ENCODE measurements at places on chromosomes 5 and 9. TPM values are rescaled to one million over a fixed set of nuclear protein-coding genes. Genes with fewer than 3 reads are reported as not detected.
A peak's percentile ranks its signal among the peaks of the same experiment; 100 is the strongest.

DNM1 gene
- 13.6 TPM for total RNA-seq

DNA sequence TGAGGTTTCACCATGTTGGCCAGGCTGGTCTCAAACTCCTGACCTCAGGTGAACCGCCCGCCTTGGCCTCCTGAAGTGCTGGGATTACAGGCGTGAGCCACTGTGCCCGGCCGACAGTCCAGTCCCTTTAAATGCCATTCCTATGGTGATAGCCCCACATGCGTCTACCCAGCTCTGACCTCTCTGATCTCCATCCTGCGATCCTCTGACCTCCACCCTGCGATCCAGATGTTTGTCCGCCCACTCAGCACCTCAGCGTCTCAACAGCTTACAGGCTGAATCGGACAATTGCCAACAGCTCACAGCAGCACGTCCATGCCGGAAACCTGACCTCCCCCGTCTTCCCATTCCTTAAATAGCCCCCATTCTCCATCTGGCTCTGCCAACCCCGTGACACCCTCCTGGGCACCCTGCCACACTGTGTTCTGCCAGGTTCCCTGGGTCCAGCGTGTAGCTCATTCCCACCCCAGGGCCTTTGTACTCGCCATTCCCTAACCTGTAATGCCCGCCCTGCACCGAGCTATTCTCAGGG lies 44.0 kb upstream of the RNU6ATAC start:
- DNase-seq: no peak

DNA sequence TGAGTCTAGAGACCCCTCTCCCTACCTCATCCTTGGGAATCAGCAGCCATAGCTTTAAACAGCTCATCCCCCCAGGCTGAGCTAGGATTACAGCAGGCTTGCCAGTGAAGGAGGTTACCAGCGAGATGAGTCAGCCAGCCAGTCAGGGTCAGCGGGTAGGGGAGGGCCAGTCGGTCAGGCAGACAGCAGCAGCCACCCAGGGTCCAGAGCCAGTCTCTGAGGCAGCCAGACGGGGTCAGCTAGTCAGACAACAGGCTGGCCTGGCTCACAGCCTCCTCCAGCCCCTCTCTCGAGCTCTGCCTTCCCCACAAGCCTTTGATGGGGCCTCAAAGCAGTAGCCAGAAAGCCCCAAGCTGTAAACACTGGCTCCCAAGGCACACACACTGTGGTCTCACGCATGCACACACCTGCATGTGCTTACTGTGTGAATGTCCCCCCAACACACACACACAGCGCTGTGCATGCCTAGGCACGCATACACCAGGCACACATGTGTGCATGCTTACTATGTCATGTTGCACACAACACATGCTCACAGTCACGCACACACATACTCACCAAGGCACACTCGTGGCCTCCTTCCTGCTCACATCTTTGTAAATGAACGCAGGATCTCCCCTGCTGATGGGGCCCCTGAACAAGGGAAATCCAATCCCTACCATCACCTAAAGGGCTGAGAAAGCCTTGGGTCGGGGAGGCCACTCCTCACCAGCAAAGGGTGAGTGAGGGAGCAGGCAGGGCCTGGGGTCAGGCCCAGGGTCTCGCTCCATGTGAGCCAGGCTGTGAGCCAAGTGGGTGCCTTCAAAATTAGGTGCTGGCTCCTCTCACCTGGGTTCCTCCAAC lies 28.2 kb upstream of the CPLX2 start:
- peak; percentile 80 for DNase-seq

DNA sequence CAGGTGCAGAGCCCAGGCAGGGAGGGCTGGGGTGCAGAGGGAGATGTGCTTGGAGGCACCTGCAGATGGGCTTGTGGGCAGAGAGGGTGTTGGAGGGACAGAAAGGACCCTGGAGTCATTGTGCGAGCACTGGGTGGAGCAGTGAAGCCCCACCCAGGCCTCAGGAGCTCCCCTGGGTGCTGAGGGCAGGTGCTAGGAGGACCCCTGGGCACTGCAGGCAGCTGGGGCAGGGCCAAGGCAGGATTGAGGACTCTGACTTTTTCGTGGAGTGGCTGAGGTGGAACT lies 10.3 kb upstream of the SLC6A18 start:
- DNase-seq: no peak

DNA sequence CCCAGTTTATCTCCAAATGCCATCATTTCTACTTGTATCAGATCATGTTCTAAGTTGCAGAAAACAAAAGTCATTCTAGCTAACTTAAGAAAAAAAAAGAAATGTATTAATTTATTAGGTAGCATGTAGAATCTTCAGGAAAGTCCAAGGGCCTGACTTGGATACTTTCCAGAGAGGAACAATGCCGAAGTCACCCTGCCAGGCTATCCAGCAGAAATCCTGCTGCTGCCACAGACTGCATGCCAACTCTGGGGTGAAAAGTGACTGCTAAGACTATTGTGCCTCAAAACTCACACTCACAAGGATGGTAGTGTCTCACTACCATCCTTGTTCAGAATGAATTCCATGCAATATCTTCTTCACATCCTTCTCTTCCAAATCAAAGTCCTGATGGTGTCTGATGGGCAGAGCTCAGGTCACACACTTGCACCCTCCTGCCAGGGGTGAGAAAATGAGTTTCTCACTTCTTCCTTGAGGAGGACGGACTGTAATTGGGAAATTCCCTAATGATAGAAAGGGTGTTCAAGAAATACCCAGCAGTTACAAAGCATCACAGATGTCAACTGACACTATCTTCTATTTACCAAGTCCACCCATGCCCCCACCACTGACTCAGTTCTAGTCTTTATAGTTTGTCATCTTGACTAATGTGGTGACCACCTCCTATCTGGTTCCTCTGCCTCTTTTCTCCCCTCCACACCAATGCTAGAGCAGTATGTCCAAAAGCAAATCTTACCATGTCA lies 279.4 kb downstream of the CWC27 start:
- DNase-seq: no peak

GRCh38 chr5:168747987-168748777 lies 169.0 kb upstream of the PANK3 start:
- DNase-seq: no peak

ADAMTS13 gene
- total RNA-seq: under 0.01 TPM

SPARC gene
- total RNA-seq: 1,186 TPM

- DNase-seq: no peak
Observed at GRCh38 chr5:82386576-82386975, 108.4 kb upstream of the RPS23 start.

FOXD4 gene
- total RNA-seq: not detected

GRCh38 chr5:460273-460625 lies 17.3 kb downstream of the EXOC3 start:
- no peak for DNase-seq

DNA sequence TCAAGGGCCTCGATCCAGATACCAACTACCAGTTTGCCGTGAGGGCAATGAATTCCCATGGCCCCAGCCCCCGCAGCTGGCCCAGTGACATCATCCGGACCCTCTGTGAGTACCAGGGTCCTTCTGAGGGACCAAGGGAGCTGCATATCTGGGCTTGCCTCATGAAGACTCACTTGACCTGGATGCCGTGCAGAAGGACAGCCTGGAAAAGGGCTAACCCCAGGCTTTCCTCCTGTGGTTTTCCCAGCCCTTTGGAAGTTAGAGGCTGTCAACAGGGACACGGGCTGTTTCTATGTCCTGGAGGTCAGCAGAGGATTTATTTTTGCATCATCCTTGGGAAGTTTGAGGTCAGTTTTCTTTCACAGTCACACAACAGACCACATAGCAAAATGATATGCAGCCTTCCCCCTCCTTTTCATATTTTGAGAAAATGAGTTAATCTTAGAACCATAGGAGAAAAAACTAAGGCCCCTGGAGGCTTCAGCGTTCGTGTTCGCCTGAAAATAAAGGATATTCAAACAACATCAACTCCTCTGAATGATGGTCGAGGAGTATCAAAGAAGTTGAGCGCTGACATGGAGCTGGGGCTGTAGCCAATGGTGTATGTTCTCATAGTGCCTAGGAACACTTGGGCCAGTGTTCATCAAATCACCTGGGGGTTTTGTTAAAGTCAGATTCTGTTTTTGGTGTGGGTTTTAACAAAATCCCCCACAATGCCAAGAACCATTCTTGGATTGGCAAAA lies 112.2 kb downstream of the EGFLAM start:
- DNase-seq: no peak

AQP7 gene
- total RNA-seq: 0.28 TPM

GRCh38 chr9:137070906-137071275 lies 534 bp upstream of the SAPCD2 start:
- no peak for DNase-seq

GRCh38 chr9:36191290-36191645 lies 547 bp downstream of the CLTA start:
- no peak for DNase-seq

- DNase-seq: no peak
Observed at GRCh38 chr9:99169982-99170761, 51.6 kb downstream of the ALG2 start.

PCDHAC2 gene
- not detected for total RNA-seq

- no peak for DNase-seq
Observed at GRCh38 chr5:148653291-148653835, 964 bp downstream of the HTR4 start.

SEC61B gene
- total RNA-seq: 180 TPM

GRCh38 chr5:5350101-5350500 lies 72.4 kb upstream of the ICE1 start:
- DNase-seq: no peak

GRCh38 chr5:103375350-103375749 lies 116.8 kb downstream of the MACIR start:
- peak; percentile 92 for DNase-seq

FRMD3 gene
- under 0.01 TPM for total RNA-seq

C9orf50 gene
- not detected for total RNA-seq

UBE2QL1 gene
- total RNA-seq: not detected

FAM221B gene
- total RNA-seq: not detected

MLANA gene
- not detected for total RNA-seq

DNA sequence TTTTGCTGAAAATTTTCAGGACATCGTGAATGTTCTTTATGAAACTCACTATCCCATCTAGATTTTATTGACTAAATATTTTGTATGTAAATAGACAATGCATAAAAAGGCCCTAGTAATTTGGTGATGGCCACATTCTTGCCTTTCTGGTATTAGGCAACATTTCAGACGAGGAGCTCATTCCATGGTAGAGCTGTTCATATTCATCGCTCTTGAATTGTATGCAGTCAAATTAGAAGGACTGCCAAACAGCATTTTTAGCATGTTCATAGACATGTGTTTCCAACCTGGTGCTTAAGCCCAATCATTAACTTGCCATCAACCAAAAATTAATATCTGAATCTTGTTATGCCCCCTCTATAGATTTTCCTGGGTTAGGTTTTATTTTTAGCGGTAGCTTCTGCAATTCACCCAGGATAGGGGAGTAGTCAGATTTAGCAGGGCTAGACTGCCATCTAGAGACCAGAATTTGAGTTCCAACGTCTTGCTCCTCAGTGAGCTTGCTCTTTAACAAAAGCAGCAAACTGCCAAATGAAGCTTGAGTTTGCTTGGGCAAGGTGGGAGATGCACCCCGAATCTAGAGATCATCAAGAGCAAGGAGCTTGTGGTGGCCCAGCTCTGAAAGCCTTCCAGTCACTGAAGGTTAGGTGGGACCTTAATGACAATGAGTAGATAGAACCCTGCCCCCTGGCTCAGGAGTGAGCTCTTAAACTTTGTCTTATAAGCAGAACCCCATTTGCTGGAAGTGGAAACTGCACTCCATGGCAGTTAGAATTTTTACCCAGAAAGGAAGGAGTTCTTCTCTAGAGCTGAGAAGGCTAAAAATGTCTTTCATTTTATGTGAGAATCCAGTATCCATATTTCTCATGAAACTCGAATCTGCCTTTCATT lies 456.2 kb downstream of the RASEF start:
- DNase-seq: peak; percentile 81

GRCh38 chr5:95768731-95769130 lies 37.6 kb downstream of the RHOBTB3 start:
- DNase-seq: no peak

- peak; percentile 76 for DNase-seq
Observed at GRCh38 chr9:108439947-108440346, 415.8 kb downstream of the ACTL7B start.

DNA sequence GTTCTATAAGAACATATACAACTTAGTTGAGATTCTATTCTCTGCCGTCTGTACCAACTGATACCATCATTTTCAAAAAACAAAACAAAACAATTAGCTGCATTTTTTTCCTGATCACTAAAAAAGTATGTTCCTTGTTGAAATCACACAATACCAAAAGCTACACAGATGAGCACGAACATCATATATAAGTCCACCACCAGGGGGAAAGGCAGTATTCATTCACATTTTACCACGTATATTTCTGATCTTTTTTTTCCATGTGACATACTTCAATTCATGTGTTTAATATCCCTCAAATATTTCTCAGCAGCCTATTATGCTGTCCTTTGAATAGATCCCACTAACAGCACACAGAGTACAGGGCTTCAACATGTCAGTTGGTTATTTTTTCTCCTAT lies 40.6 kb downstream of the IRX2 start:
- DNase-seq: no peak

NR2F1-AS1 gene
- total RNA-seq: 12.5 TPM

KIF12 gene
- not detected for total RNA-seq

- no peak for DNase-seq
Observed at GRCh38 chr5:82077496-82077895, 105.7 kb downstream of the ATG10 start.

GRCh38 chr9:4098031-4098430 lies 201.8 kb downstream of the GLIS3 start:
- DNase-seq: no peak

GRCh38 chr5:39698838-39699560 lies 274.2 kb upstream of the DAB2 start:
- DNase-seq: no peak

DNA sequence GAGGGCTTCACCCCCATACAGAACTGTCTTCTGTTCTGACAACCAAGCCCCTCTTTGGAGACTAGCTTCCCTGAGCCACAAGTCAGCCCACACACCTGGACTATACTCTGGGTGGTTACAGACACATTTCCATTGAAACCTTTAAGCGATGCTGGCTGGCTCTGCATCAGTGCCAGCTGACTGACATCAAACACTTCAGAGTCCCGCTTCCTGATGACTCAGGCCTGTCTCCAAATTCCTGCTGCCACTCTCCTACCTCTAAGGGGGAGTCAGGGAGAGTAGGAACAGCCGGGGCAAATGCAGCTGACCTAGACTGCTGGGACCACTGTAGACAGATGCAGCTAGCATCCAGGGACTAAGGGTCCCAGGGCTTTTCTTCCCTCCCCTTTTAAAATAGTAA lies 59.4 kb downstream of the SIL1 start:
- DNase-seq: peak; percentile 56

DNA sequence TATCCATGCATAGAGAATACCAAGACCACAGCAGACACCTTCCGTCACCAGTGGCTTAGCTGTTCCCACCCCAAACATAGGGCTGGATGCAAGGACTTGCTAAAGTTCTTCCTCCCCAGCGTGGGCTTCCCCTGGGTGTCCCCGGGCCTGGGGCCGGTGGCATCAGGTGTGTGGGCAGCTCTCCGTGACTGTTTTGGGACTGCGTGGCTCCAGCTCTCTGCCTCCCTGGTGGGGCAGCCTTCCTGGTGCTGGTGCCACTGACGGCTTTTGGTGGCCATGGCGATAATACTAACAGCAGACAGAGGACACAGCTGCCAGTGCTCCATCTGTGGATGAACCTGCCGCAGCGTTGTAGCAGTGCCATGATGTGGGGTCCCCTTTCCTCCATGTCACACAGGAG lies 4.9 kb downstream of the CACFD1 start:
- DNase-seq: no peak

- no peak for DNase-seq
Observed at GRCh38 chr9:112620388-112620787, 97.5 kb downstream of the INIP start.
